ENCODE measurements at places on chromosomes 4 and X.

DNA sequence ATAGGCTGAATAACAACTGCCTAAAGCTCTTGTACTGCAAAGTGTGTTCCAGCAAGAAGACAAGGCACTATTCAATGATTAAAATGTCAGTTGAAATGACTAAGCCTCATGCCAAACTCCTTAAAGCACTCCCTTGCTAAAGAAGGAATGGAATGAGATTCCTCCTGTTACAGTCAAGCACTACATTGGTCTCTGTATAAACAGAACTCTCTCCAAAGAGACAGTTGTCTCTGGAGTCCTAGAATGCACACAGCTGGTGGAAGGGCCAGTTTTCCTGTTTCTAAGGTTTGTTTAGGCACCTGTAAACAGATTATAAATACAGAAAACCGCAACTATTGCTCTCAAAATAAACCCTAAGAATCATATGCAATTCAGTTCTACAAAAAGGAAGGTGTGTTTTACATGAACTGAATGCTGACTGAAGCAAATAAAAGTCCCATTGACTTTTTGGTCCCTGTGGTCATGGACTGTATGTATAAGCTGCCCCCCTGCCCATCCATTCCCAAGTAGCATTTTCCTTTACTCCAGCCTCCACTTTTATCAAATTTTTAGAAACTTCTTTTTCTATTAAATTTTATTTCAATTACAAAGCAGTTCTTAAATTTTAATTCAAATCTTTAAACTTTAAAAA is 47.0 kb downstream of the FAT1 start:
- DNase-seq = peak; percentile 97

DNA sequence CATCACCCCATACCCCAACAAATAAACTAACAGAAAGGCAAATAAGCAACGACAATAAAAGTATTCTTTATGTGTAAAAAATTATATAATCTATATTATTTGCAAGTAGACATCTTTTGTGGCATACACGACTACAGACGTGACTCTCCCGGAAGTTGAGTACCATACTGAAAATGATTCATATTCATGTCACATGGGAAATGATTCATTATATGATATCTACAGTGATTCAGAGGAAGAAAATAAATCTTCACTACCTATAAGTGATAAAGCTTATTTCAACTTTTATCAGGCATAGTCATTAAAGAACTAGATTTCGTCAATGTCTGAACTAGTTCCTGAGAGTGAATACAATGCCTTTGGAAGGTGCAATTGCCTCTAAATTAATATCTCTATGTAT is 4.6 kb upstream of the ANTXR2 start:
- DNase-seq = peak; percentile 57

DNA sequence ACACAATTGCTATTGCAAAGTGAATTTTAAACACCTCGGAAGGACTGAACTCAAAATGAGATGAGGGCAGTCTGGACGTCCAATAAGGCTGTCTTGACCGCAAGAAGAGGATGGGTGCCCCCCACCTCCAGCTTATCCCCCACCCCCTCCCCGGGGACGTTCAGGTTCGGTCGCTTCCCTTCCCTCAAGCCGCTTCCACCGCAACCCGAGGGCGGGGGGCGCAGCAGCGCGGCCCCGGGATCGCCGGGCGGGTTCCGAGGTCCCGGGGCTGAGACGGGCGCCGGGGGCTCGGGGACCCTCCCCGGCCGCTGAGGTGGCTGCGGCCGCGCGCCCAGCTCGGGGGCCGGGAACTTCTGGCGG is 480 bp downstream of the USP46 start:
- no peak for DNase-seq

- DNase-seq = no peak
Measured at GRCh38 chr4:77235289-77235854, 78.4 kb downstream of the CCNG2 start.

DNA sequence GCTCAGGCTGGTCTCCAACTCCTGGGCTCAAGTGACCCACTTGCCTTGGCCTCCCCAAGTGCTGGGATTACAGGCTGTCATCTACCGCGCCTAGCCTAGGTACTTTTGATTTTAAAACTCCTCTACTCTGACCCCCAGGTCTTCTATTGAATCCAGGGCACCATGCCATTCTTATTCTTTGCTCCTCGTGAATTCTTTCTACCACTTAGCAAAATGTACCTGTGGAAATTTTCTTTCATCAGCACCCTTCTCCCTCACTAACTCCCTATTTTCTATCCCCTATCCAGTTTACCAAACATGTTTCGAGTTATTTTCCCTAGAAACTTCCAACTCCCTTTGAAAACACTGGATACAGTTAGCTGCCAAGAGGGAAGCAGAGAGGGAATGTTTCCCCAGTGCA is 60.0 kb upstream of the RAPGEF2 start:
- DNase-seq = no peak

- peak; percentile 14 for DNase-seq
Measured at GRCh38 chr4:5157791-5158770, 106.8 kb downstream of the STK32B start.

DNA sequence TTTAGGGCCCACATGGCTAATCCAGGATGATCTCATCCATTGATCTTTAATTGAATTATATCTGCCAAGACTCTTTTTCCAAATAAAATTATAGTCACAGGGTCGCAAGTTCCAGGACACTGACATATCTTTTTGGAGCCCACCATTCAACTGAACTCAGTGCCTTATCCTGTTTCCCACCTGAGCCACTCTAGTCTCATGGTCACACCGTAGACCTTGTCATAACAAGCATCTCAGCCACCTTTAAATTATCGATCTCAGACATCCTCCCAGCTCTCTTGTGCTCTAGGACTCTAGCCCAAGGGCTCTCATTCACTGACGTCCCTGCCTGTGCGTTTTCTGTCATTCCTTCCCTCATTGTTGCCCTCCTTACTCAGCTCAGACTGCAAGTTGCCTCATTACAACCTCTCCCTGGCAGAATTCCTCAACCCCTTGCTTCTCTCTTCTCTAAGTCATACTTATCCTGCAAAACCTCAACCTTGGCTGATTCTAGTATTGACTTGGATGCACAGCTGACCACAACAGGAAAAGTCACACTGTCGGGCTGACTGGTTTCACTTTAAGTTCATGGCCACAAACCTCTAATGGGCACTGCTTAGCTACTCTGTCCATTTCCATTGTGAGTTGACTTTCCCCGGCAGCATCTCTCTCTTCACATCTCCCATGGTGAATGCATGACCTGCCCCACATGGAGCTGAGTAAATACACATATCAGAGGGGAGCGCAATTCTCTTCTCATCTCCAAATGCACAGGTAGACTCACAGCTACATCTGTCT is 91.0 kb upstream of the TRIM2 start:
- DNase-seq = peak; percentile 95

DNA sequence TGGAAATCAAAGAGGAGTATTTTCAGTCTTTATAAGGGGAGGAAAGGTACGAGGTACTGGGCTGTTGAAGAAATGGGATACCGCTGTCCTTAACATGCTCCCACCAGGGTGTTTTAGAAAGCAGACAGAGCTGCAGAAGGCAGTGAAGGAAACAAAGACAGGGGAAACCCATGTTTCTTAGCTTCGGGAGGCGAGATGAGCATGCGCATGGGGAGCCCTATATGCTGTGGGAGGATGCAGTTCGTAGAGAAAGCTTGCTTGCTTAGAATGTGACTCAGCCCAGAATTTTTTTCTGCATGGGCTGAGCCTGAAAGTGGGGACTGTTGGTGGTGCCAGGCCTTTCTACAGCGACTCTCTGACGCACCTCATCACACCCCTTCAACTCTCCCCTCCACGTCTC is 28.8 kb upstream of the SCOC start:
- DNase-seq = peak; percentile 18

DNA sequence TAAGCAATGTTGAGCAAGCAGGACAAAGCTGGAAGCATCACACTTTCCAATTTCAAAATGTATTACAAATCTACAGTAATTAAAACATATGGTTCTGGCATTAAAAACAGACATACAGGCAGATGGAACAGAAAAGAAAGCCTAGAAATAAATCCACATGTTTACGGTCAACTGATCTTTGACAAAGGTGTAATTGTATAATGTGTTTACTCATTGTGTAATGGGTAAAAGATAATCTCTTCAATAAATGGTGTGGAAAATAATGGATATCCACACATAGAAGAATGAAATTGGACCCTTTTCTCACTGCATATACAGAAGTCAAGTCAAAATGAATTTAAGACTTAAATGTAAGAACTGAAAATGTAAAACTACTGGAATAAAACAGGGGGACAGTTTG is 394.2 kb downstream of the ANKRD50 start:
- no peak for DNase-seq

GRCh38 chrX:112935029-112935428 is 94.4 kb upstream of the AMOT start:
- DNase-seq = no peak

DNA sequence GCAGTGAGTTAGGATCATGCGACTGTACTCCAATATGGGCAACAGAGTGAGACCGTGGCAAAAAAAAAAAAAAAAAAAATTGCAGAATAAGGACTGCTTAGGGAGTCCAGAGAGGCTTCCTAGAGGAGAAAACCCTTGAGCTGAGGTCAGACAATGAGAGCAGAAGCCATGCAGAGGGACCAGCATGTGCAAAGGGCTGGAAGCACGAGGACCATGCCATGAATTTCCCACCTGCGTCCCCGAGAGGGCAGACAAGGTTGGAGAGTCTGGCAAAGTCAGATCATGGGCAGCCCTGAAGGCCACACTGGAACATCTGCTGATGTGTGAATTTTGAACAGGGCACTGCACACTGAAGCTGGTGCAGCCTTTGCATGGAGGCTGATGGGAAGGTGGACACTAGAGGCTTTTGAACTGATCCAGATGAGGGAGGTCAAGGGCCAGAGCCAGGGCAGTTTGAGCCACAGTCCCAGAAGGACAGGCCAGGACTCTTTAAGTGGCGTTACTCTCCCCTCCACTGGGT is 6.5 kb upstream of the JAKMIP1 start:
- no peak for DNase-seq

DNA sequence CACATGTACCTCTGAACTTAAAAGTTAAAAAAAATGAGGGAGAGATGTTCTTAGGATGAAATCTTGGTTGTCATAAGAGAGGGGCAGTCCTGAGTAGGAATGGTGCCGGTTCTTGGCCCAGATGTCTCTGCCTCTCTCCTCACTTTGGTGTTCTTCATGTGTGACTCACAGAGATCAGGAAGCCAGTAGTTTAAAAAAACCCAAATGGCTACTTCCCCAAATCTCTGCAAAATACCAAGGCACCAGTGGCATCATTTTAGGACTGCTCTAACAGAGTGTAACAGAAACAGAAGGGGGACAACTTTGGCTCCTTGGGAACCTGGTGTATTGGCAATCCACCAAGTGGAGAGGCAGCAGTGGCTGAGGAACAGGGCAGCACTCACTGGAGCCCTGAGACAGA is 116.8 kb downstream of the SCD5 start:
- DNase-seq = no peak

DNA sequence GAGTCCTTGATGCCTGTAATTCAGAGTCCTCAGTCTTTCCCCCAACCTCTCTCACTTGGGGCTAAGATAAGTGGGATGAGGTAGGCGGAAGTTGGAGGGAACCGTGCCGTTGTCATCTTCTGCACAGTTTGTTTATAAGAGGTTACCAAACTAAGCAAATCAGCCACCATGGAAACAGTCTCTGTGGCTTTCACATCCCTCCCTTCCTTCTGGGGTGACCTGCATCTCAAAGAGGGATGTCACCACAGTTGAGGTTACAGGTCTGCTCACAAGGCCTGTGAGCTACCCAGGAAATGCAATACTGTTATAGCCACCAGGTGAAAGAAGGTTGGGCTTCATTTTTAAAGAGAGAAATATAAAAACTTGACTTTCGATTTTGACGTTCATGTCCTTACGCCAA is 26.3 kb downstream of the RTL5 start:
- no peak for DNase-seq

GRCh38 chr4:185016946-185017758 is 1.1 kb upstream of the HELT start:
- DNase-seq = no peak

GRCh38 chrX:39249999-39250398 is 448.7 kb downstream of the MID1IP1 start:
- DNase-seq = no peak

DNA sequence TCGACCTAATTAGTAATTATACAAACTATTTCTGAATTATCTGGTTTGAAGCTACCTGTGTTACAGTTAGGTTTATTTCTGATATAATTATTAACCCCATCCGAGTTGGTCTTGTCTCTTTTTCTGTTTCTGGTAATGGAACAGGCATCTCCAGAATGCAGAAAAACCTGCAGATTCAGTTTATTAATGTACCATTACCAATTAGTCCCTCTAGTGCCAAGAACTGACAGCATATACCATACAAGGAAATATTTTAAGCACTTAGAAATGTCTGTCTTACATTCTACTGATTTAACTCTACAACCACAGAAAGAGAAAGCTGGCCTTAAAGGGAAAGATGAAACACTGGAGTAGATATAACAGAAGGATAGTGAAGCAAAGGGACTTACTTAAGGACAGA is 570.6 kb downstream of the CENPC start:
- peak; percentile 27 for DNase-seq

GRCh38 chr4:20395160-20395773 is 143.6 kb downstream of the SLIT2 start:
- DNase-seq = no peak

DNA sequence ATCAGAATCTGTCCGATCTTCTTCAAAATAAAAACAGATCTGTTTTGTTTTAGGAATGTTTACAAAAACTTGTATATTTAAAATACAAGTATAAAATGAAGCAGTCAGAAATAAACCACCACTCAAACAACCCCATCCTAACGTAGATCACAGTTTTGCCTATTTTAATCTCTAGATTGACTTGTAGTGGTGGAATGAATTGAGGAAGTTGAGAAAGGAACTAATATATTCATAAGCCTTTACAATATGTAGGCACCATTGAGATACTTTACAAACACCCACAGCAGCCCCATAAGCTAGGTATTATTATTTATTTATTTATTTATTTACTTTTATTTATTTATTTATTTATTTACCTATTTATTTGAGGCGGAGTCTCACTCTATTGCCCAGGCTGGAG is 52.3 kb upstream of the KLF3 start:
- no peak for DNase-seq

GRCh38 chrX:82998163-82998562 is 509.9 kb upstream of the POU3F4 start:
- no peak for DNase-seq

GRCh38 chr4:139410312-139410711 is 43.6 kb upstream of the RAB33B start:
- no peak for DNase-seq

DNA sequence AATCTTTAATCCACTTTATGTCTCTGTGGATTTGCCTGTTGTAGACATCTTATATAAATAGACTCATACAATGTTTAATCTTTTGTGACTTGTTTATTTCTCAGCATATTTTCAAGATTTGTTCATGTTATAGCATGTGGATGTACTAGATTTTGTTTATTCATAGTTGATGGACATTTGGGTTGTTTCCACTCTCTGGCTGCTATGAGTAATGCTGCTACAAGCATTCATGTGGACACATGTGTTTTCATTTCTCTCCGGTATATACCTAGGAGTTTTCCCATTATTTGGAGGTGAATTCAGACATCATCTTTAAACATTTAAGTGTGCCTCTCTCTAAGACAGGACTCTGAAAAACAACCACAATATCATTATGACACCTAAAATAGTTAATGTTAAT is 2.3 kb downstream of the IKBKG start:
- DNase-seq = no peak

- no peak for DNase-seq
Measured at GRCh38 chrX:149718757-149719156, 6.9 kb downstream of the MAGEA11 start.

GRCh38 chrX:119089619-119090018 is 16.8 kb downstream of the CT47C1 start:
- no peak for DNase-seq
